ENCODE measurements at places on chromosomes 6 and 20.

GRCh38 chr20:1357921-1358671 is 29.2 kb upstream of the SDCBP2 start:
- no peak for DNase-seq

DNA sequence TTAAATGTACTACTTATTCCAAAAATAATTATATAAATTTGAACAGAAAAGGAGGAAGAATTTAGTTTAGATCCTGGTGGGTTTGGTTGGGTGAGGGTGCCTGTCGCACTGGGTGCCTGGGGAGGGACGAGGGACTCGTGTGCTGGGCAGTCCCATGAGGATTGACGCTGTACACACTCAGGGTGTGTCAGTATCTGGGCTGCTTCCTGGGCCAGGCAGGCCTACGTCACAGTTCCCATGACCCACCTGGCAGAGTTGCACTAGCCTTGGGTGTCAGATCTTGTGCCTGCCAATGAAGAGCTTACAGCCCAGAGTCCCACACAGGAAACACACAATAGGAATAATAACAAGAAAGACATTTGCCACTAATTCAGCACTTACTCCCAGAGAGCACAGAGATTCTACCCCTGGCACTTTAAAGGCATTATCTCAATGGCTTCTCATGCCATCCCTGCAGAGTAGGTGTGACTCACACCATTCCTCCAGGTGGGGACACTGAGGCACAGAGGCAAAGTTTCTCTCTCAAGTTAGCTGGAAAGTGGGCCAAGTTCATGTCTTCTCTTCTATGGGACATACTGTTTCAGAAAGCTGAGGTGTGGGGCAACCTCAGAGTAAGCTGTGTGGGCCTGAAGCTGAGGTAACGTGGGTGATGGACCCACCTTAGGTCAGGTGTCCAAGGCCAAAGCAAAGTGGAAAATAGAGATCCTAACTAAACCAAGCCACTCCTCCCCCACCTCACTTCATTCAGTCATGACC is 1.3 kb upstream of the SDCBP2 start:
- no peak for DNase-seq

DNA sequence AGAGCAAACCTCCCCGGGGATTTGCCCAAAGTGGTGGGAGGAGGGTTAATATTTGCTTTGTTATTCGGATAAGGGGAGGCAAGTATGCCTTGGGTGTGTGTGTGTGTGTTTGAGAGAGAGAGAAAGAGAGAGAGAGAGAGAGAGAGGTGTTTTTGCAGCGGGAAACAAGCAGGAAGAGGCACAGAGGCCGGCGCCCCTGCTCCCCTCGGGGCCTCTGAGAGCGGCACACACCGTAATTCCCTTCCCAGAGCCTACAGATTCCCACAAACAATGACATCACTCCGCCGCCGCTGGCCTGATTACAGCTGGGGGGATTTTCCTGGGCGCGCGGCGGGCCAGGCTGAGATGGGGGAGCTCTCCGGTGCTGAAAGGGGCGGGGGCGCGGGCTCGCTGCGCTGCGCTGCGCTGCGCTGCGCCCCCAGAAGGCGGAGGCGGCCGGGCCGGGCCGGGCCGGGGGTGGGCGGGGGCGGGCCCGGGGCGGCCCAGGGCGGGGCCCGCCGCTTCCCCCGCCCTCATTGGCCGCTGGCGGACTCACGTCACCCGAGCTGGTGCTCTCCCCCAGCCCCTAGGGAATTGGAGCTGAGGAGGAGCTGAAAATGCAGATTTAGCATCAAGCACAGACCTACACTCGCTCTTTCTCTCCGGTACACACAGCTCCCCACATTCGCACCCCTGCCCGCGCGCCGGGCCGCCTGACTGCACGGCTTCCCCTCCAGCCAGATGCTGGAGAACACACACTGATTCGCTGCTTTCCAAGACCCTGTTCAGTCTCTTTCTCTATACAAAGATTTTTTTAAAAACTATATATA is at the start of gene PCSK2:
Gene PCSK2 (plus strand): TSS at position 631 of the 809 bp plus-strand sequence. CDS start 266 bp downstream, outside the sequence.
- DNase-seq, result peak; percentile 82

DNA sequence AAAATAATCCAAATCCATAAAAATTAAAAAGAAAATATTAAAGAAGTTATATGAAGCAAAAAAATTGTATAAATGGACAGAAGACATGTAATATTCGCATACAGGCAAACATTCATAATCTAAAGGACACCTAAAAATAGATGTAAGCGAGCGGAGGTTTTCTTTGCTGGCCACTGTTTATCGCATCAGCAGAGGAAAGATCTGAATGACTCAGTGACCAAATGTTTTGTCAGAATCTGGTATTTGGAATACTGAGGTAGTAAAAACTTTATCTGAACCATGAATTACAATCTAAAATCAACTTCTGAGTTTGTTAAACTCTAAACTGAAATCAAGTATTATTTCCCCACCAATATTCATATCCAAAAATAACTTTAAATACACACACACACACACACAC is 7.8 kb downstream of the TSPYL4 start:
- DNase-seq, result no peak

DNA sequence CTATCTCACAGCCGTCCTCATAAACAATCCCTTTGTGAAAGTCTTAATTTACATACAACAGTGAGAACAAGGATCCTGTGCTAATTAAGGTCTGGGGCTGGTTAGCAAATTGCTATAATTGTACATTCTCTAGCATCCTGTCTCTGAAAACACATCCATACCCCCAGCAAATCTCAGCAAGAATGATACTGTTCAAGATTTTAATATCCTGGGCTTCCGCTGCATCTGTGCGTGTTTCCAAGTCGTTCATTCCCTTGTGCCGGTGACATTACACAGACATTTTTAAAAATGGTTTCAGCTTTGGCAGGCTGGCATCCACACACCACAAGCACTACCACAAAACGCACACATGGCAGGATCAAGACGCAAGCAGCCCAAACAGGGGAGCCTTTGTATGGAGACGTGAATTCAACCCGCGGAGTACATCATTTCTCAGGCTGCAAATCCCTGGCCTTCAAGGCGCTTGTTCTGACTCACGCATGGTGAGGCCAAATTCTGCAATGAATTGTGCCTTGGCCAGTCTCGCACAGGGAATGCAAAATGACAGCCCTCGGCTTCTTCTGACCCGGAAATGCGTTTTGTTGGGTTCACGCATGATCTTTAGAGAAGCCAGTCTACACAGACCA is 20.3 kb downstream of the ZMYND8 start:
- DNase-seq, result no peak

DNA sequence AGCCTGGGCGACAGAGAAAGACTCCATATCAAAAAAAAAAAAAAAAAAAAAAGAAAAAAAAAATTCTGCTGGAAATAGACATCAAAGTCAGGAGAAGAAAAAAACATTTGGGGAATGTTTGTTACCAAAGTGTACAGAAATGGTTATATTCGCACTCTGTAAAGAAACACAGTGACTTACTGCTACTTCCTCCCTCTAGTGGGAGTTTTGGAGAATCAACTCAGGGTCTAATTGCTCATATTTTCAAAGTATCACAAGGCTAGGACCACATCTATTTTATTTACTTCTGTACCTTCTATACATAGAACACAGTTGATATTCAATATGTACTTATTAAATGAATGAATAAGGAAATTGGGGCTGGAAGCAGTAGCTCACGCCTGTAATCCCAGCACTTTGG is 24.4 kb downstream of the ARG1 start:
- no peak for DNase-seq

- no peak for DNase-seq
Measured at GRCh38 chr6:130223508-130223907, 757 bp upstream of the SAMD3 start.

DNA sequence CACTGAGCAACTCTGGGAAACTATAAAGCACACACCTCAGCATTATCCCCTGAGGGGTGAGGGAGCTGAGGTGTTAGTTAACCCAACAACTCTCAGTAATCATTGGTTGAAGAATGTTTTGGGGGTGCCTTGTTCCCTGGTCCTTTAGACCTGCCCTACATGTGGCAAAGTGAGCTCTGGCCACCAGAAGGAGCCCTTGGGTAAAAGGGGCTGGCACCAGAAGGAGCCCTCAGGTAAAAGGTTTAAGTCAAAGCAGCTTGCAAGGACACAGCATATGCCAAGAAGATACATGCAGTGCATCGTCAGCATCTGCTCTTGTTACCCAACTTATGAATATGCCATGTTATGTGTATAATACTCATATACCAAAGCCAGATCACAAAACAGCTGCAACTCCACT is 1081.7 kb downstream of the KIF16B start:
- DNase-seq, result no peak

DNA sequence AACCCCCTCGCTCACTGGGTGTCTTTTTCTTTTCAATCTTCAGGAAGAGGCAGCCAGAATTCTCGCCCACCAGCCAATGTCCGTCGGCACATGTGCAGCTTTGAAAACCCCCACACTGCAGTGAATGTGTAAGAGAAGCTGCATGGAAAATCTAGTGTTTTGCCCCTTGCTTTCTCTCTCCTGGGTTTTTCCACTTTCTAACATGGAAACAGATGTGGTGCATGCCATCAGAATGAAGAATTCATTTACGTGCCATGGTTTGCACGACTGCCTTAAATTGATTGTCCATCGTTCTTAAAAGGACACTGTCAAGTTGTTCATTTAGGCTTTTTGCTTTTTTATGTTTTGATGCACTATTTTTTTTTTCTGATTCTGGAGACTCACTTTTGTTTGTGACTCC is 117.1 kb upstream of the RAB32 start:
- no peak for DNase-seq

- no peak for DNase-seq
Measured at GRCh38 chr6:136137008-136137692, 113.0 kb downstream of the MTFR2 start.

- no peak for DNase-seq
Measured at GRCh38 chr6:20055916-20056315, 156.4 kb downstream of the MBOAT1 start.

DNA sequence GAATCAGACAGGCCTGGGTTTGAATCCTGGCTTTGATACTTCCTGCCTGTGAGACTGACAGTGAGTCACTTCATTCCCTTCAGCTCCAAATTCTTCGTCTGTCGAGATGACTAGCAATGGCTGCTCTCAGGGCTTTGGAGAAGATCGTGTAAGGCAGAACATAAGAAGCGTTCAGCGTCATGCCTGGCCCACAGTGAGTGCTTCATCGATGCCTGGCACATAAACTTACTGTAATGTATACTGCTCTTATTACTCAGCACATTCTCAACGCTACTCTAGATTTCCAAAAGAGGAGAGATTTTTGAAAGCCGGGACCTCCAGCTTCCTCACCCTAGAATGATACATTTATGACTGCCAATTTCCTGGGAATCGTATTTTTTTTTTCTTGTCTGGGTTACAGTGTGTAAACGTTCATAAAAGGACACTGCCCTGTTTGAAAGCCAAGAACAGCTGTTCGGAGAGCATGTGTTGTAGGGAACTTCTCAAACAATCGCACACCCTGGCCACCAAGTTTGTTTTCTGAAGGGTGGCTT is 16.2 kb upstream of the BCAS1 start:
- no peak for DNase-seq

DNA sequence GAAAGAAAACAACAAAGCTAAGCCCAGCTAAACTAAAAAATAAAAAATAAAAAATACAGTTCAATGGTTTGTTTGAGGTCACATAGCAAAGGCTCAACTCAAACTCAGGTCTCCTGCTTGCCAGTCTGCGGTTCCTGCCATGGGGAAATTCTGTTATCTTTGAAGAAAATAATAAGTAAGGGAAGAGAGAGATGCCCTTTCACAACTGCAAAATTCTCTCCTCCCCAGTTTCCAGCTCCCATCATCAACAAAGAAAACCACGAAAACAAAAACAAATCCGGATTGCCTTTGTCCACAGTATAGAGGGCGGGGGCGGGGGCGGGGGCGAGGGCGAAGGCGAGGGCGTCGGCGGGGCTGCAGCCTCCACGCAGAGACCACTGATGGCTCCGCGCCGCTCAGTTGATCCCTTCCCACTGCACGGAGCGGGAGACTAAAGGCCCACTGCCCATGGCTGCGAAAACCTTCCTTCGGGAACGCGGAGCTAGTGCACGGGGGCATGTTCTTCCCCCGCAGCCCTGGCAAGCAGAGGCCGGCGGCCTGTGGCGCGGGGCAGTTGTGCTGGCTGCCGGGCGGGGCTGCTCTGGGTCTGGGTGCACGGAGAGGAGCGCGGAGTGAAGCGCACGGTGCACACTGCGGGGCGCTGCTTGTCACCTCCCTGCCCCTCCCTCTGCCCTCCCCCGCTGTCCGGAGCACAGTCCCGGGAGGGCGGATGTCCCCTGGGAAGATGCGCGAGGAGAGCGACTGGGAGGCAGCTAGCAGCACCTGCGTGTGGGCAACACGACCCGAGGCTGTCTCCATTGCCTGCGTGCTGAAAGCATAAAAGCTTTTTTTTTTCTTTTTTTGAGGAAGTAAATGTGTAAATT is 54.1 kb upstream of the TPD52L1 start:
- peak; percentile 82 for DNase-seq

- no peak for DNase-seq
Measured at GRCh38 chr20:48609491-48609978, 218.3 kb downstream of the PREX1 start.

DNA sequence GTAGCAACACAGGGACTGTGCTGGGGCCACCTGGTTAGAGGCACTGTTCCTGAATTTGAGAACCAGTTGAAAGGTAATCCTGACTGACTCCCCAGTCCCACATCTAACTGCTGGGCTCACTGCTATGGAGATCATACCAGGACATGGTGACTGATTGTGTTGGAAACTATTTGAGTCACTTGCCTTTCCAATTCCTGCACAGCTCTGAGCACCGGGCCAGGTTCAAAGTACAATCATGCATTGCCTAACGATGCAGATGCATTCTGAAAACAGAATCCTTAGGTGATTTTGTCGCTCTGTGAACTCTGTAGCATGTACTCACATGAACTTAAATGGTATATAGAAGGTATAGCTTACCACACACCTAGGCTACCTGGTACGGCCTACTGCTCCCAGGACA is 215.3 kb downstream of the BMP7 start:
- DNase-seq, result no peak

GRCh38 chr20:11459090-11459890 is 458.4 kb upstream of the BTBD3 start:
- no peak for DNase-seq

DNA sequence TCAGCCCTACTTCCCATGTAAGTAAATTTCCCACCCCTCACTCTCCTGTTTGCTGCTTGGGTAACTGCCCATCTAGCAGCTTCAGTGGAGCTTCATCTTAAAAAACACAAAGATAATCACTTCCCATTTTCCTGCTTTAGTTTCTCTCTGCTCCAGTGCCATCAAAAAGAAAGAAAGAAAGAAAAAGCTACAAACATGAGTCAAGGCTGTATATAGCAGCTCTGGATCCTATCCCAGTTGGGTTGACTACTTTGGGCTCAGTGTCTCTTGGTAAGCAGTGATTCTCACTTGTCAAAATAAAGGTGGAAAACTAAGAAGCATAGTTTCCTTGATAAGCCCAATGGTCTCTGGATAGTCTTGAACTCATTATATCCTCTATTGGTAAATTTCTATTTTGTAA is 48.7 kb upstream of the SRPK1 start:
- no peak for DNase-seq

DNA sequence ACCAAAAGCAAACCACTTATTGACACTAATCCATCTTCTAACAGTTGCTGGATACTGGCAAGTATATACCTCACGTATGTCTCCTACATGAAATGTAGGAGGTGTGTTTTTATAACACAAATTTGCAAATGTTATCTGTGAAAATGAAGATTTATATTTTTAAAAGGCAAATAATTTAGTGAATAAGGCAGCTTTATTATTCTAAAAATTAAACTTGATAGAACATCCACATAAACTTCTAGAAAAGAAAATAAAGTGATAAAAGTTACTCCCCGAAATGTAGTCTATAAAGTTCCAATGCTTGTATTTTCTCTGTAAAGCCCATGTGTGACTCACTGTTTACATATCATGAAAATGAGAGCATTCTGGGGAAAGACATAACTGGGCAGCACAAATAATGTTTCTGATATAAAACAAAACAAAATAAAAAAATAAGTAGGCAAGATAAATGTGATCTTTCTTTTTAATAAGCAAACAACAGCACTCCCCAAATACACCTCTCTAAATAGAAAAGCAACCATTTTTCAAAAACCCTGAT is 84.4 kb downstream of the MAP7 start:
- DNase-seq, result no peak
